ENCODE measurements at places on chromosomes 7 and 10. TPM values are rescaled to one million over a fixed set of nuclear protein-coding genes. Genes with fewer than 3 reads are reported as not detected.

The PIK3AP1 gene
- 2.3 TPM for polyA plus RNA-seq

The EPC1 gene
- 40.3 TPM for polyA plus RNA-seq

The CYP3A4 gene
- polyA plus RNA-seq = not detected

GRCh38 chr7:69402696-69403095, 195.6 kb upstream of the AUTS2 start:
- no peak for DNase-seq

DNA sequence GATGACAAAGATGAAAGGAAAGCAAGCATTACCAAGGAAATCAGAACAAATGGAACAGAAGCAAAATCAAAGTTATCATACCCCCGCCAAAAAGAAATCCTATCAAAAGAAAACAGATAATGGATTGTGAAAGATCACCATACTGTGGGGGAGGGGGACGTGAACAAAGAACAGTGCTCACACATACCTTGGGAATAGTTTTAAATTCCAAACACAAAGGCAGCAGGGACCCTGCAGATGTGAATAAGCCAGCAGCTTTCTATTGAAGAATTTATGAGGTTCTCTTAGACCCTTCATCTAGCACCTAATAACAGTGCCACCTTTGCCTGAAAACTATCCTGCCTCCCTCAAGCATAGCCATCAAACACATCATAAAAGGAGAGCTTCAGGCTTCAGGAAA, 94.0 kb downstream of the AKR1D1 start:
- DNase-seq = no peak

- no peak for DNase-seq
Observed at GRCh38 chr10:35946556-35946955, 304.5 kb upstream of the FZD8 start.

- no peak for DNase-seq
Observed at GRCh38 chr10:64261676-64262075, 740.5 kb downstream of the REEP3 start.

- DNase-seq = no peak
Observed at GRCh38 chr10:97732052-97732359, 4.9 kb upstream of the ZFYVE27 start.

DNA sequence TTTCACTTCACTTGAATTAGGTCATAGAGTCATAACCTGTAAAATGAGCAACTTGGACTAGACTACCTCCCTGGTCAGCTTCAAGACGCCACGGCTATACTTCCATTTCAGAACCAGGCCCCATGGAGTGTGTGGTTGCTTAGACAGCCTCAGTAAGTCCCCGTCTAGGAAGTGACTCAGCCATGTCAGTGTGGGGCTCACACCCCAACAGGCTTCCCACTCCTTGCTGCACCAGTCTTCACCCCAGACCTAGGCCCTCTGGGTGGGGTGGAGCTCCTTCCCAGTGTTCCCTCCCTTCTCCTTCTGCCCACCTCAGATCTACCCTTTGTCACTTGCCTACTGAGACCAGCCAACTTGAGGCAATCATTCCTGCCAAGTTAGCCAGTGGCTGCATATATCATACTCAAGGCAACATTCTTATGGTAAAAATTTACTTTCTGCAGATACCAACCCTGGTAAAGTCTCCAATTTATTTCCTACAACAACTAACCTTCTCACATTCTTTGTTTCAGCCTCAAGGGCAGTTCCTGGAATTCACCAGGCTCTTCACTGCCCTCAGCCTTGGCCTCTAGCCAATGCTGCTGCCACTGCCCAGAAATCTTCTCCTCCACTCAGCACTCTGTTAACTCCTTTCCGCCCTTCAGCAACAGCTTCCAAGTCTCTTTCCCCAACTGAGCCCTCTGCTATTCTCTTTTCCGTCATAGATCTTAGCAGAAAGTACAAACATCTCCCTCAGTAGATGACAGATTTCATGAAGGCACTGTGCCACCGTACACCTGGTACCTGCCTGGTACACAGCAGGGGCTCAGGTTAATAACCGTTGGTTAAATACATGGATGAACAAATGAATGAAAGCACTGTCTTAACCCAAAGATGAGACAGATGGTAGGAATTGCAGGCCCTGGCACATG, 31.3 kb upstream of the ZNRF2 start:
- peak; percentile 72 for DNase-seq

DNA sequence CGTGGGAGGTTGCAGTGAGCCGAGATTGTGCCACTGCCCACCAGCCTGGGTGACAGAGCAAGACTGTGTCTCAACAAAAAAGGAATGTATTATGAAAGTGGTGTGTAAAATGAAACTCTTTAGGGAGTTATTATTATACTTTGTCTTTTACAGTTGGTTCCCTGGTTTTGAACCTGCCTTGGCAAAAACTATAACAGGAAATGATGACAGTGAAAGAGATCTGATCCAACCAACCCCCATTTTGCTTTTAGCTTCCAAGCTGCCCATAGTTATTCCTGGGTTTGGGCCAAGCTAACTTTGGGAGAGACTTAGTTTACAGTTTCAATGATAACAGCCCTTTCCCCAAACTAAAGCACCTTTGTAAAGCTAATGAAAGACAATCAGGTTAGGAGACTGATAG, 34.1 kb upstream of the NMT2 start:
- no peak for DNase-seq

GRCh38 chr7:64619705-64620104, 46.2 kb upstream of the ZNF107 start:
- DNase-seq = no peak

GRCh38 chr10:108003061-108003460, 838.6 kb upstream of the SORCS1 start:
- DNase-seq = no peak

DNA sequence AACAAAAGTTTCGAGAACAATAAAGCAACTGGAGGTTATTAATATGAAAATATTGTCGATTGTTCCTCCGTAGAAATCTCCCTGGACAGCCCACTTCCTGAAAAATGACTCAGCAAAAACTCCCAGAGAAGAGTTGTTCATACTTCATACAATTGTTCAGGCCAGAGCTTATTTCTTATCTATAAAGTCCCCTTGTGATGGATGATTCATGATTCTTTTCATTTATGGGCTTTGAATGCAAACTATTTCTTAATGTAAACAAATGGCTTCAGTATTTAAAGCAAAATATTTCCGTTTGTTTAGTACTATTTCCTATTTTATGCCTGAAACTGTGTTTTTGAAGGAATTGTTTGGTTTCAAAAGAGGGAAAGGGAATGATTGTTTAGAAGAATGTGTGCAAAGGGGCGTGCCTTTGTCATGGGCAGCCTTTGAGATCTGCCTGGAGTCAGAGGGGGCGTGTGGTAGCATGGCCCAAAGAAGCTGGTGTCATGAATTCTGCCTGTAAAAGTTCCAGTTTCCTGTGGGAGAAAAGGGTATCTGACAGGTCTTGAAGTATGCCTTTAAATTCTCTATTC, 26.2 kb upstream of the EXOC6 start:
- DNase-seq = peak; percentile 66

DNA sequence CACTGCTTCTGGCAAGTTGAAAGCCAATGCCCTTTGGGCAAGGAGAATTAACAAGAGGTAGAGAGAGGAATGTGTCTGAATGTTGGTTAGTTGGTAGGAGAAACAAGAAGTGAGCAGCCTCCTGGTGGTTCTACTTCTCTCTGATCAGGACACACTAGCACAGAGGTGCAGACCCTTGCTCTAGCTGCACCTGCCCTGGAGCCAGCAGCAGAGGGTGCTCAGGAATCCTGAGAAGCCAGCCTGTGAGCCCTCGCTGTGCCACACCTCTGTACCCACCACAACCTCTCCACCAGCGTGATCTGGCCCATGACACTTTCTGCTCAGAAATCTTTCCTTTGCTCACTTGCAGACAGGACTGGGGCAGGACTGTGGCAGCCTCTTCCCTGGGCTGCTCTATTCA, 364.7 kb downstream of the RPS24 start:
- DNase-seq = no peak
